ENCODE measurements at places on chromosomes 2 and 18.

- peak; percentile 15 for DNase-seq
Measured at GRCh38 chr2:61632276-61633169, 94.4 kb upstream of the XPO1 start.

- DNase-seq, result peak; percentile 27
Measured at GRCh38 chr2:185919155-185919554, 180.6 kb downstream of the FSIP2 start.

- no peak for DNase-seq
Measured at GRCh38 chr2:134773335-134773734, 54.5 kb upstream of the TMEM163 start.

DNA sequence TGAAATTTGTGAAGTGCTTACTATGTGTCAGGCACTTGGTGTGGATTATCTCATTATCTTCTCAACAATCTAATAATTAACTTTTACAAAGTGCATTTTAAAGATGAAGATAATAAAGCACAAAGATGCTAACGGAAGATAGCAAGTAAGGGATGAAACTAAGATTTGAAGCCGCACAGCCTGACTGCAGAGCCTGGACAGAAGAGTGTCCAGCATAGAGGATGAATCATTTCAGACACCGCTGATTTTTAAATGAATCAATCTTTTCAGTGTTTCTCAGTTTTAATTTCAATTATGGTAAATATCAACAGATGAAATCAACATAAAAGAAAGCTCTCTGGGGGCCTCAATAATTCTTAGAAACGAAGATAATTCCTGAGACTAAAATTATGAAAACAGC lies 24.5 kb upstream of the STAM2 start:
- DNase-seq, result peak; percentile 18

GRCh38 chr2:151097128-151097527 lies 164.5 kb downstream of the RBM43 start:
- DNase-seq, result no peak

DNA sequence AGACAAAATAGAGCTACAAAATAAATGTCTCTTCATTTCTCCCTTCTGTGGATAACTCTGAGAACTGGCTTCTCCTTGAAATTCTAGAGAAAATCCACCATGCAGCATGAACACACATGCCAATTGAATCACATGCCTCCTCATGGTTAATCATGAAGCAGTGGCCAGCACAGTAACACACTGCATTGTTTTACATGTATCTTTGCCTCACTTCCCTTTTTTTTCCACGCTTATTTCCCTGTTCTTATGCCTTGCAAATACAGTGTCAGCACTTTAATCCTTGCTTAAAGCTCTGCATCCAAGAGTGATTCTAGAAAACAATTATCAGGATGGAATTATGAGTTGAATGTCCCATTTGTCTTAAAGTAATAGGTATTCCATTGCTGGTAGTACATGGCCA lies 50.3 kb upstream of the ZBTB7C start:
- DNase-seq, result no peak

DNA sequence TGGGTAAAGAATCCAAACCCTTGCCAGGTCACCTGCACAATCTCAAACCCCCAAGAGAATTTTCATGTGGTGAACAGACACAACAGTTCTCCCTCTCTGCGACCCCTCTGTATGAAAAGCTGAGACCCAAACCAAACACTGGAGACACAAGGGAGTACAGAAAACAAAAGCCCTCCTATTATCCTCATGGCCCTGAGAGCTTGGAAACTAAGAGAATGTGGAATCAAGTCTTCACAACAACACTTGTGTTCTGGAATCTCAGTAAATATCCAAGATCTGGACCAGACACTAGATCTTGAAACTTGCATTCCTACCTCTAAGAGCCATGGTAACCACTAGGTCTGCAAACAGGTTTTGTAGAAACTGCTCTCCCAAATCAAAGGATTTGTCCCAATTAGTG lies 50.1 kb upstream of the CCDC150 start:
- no peak for DNase-seq

GRCh38 chr2:134446383-134447017 lies 192.6 kb downstream of the MGAT5 start:
- DNase-seq, result peak; percentile 22

DNA sequence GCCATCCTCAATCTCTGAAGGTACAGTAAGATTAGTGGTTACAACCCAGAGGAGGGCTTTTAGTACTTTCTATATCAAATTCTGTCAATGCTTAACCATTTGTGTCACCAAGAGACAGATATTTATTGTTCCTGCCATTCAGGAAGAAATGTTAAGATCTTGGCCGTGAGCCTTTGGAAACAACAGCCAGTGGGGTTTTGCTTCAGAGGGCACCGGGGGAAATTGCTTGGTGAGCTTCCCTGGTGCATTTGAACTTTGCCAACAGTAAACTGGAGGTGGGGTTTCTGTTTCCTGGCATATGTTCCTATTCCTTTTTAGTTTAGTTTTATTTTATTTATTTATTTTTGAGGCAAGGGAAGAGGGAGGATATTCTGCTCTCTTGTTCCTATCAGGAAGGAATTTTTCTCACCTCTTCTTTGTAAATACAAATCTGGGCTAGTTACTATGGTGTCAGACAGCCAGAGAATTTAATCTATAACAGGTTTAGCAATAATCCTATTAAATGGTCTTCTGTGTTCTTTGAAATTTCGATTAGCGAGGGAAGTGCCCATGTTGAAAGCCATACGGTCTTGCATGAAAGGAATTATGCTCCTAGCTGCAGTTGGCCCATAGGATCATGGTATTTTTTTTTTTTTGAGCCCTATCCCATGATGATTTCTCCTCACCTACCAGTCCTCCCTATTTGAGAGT lies 95.7 kb downstream of the MAIP1 start:
- DNase-seq, result no peak

- no peak for DNase-seq
Measured at GRCh38 chr2:181991171-181991885, 5.7 kb downstream of the PPP1R1C start.

DNA sequence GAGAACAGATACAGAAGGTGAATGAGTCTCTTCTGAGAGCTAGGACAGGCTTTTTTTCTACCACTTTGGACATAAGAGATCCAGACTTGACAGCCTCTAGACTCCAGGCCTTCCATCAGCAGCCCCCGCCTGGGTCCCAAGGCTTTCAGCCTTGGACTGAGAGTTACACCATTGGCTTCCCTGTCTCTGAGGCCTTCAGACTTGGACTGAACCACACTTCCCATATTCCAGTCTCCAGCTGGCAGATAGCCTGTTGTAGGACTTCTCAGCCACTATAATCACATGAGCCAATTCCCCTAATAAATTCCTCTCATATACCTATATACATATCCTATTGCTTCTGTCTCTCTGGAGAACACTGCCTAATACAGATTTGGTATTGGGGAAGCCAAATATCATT lies 128.2 kb downstream of the MCFD2 start:
- DNase-seq, result no peak

DNA sequence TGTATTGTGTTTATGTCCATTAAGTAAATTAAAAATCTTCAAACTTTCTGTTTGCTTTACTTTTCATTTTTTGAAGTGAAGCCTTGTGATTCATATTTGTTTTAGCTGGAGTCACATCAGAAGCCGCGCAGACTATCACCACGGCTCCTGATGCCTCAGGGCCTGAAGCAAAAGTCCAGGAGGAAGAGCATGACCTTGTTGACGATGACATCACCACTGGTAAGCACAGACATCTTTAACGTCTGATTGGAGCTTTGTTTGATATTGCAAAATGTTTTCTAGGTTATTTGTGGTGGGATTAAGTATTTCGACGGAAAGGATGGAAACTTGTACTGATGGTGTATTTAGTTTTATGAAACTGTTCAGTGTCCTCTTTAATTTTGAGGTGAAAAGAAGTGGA lies 164.8 kb downstream of the WDR7 start:
- peak; percentile 85 for DNase-seq

DNA sequence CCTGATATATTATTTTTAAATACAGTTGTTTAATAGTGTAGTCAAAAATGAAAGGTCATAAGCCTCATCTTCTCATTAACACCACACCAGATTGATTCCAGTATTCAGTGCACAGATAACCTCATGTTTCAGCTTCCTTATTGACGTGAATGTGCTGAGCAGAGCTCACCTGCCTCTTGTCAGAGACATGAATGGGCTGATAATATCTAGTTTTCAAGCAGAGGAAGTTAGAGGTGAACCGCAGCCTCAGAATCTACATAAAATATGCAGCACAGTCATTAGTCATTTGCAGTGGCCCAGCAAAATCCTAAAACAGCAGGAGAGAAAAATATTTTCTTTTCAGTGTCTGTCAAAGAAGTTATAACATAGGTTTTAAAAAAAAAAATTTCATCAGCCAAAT lies 216.2 kb downstream of the GBX2 start:
- no peak for DNase-seq

DNA sequence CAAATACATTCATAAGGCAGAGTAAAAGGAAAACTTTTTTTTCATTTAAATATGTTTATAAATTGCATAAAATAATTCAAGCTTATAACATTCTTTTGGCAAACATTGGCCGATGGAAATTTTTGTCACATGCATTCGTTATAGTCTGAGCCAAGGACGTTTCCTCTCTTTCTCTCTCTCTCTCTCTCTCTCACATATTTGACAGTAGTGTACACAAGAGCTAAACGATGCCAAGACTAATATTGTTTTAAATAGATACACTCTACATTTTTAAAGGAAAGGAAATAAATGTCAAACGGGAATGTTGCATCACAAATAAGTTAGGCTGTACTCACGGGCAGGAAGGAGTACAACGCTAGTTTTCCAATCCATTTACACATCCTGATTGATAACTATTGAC lies 251.1 kb upstream of the SMIM21 start:
- no peak for DNase-seq

DNA sequence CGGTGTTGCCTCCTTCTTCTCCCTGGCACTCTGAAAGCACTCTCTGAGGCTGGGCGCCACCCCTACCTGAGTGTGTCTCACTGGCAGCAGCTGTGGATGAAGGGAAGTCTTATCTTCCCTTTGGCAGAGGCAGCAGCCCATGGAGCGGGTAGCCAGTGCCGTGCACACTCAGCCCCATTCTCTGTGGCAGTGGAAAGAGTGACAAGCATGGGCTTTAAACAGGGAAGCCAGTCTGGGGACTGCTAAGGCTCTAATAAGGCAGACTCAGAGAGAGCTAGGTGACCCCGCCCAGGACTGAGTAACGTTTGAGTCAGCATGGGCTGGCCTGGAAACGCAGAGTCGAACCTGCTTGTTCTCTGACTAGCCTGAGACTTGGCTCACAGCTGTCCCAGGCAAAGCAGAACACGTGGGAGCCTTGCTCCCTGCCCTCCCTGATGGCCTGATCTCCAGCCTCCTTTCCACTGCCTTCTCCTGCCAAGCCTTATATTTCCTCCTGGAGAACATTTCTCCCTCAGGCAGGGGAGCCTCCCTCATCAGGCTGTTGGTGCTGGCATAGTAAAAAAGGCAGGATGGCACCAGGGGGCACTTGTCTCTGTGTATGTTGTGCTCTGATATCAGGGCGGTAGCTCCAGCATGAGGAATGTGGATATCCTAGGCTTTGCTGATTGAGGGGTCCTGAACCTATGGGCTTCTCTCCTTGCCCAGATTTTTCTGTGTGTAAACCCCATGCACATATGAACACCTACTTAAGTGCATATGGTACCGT lies 93.9 kb upstream of the LGALSL start:
- DNase-seq, result peak; percentile 95

DNA sequence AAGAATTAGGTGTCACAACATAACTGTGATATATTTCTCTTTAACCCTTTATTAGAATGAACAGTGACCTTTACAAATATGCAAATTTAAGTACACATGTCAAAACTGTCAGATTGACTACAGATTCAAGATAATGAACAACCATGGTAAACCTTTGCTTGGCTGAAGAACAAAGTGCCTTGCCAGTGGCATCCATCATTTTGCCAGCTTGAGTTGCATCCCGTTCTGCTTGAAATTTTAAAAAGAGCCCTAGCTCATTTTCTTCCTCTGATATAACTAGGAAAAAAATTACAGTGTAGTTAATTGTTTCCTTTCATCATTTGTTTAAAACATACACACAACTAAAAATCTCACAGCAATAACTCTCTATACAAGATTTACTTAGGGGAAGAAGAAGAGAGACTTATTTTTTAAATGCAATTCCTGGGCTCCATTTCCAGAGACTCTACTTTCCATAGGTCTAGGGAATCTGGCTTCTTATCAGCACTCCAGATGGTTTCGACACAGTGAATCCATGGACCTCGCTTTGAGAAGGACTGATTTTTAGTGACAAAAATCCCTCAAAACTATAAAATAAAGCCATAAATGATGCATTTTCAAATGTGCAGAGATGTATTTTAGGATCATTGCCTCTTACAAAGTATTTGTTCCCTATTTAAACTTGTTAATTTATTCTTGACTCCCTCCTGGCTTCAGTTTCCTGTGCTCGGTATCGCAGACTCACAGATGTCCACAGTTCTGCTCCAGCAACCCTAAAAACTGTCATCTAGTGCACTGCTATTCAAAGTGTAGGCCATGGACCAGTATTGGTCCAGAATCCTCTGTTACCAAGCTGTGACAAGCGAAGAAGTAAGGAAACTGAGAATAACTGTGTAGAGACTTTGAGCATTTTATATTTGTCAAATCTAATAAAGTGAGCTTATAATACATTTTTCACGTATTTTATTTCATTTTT lies 50.1 kb downstream of the ICA1L start:
- no peak for DNase-seq

DNA sequence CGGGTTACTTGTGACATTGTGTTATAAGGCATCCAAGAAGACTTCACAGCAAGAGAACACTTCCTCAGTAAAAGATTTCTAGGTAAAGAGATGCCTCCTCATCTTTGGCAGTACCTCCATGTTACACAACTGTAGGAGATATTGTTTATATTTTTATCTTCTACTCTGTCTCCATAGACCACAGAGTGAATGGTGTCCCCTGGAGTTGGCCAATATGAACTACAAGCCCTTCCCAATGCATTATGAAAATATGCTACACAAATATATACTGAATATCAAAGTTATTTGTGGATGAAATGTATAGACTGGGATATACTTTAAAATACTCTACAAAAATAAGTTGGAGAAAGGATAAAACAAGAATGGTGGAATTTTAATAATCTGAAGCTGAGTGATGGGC lies 46.7 kb downstream of the MBOAT2 start:
- DNase-seq, result peak; percentile 32

DNA sequence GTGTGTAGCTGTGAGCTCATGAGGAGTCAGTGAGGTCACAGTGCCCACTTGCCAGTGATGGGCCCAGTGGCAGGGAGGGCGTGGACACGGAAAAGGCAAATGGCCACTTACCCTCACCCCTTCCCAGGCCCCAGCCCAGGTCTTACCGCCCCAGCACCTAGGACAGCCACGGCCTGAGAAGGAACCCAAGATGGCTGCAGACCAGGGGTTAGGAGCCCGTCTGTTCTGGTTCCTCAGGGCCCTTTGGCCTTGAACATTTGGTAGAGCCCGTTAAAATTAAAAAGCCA lies 74.1 kb downstream of the EMX1 start:
- DNase-seq, result no peak

- no peak for DNase-seq
Measured at GRCh38 chr2:62831729-62832128, 126.2 kb downstream of the EHBP1 start.

Measured in iris pigment epithelial cell (primary cell).